ENCODE measurements at places on chromosomes 7 and 10.

GRCh38 chr10:6461961-6462360 lies 118.1 kb downstream of the PRKCQ start:
- no peak for DNase-seq

GRCh38 chr10:22784668-22785067 lies 70.3 kb upstream of the PIP4K2A start:
- DNase-seq: no peak

GRCh38 chr10:47190301-47190700 lies 109.7 kb upstream of the GDF10 start:
- no peak for DNase-seq

GRCh38 chr7:27641581-27642230 lies 21.0 kb downstream of the HIBADH start:
- no peak for DNase-seq

DNA sequence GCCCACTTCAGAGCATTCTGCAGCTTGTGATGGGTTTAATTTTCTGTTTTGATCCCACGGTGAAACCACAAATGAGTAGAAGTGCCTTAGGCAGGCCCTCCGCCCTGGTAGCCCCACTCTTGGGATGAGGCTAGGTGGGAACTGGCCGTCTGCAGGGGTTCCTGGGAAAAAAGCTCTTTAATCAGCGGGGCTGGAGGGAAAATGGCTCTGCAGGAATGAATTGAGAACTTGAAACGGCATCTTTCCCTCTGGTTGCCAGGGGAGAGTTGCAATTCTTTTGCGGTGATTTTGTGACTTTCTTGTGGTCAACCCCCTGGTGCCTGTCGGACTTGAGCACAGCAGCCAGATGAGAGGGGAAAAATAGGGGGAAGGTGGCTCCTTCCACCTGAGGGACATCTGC lies 32.7 kb downstream of the COL26A1 start:
- no peak for DNase-seq

GRCh38 chr7:37848297-37848696 lies at the start of gene NME8:
TSS of gene NME8 (plus strand) at chr7:37848597. CDS start at chr7:37850267, 1,670 bp downstream.
- no peak for DNase-seq

DNA sequence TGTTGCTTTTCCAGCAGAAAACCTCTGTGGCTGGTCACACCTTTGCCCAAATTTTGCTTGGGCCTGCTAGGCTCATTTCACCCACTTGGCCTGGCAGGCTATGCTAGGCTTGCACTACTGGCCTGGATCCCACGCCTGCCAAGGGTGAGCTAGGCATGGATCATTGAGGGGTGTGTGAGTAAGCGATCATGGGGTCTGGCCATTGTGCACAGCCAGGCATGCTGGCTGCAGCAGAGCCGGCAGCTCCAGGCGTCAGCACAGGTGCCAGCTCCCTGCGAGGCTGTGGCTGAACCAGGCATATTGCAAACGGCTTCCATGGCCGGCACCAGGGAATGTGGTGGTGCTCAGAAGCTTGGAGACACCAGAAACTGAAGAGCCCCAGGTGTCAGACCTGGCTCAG lies 19.2 kb downstream of the CFAP70 start:
- peak; percentile 71 for DNase-seq

DNA sequence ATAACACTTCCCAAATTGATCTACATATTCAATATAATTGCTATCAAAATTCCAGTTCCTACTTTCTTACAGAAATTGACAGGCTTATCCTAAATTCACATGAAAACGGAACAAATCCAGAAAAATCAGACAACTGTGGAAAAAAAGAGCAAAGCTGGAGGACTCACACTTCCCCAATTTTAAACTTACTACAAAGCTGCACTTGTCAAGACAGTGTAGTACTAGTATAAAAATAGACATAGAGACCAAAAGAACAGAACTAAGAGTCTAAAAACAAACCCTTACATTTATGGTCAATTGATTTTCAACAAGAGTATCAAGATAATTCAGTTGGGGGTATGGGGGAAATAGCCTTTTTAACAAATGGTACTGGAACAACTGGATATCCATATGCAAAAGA lies 27.5 kb downstream of the LMBR1 start:
- no peak for DNase-seq

GRCh38 chr7:20249376-20249775 lies 32.2 kb upstream of the MACC1 start:
- no peak for DNase-seq

DNA sequence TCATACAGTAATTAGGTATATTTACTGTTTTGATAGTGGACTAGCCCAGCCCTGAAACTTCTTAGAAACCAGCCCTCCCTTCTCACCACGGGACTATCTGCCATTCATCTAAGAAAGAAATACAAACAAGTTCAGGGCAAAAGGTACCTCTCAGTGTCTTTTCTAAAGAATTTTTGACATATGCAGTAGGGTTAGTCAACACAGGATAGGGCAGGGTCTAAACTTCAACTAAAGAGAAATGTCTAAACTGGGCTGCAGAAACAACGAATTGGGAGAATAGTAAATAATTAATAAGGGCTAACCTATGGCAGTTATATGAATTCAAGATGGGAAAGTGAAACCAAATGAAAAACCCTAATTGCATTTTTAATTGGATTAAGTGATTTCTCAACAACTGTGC lies 496.6 kb downstream of the INHBA start:
- DNase-seq: no peak

DNA sequence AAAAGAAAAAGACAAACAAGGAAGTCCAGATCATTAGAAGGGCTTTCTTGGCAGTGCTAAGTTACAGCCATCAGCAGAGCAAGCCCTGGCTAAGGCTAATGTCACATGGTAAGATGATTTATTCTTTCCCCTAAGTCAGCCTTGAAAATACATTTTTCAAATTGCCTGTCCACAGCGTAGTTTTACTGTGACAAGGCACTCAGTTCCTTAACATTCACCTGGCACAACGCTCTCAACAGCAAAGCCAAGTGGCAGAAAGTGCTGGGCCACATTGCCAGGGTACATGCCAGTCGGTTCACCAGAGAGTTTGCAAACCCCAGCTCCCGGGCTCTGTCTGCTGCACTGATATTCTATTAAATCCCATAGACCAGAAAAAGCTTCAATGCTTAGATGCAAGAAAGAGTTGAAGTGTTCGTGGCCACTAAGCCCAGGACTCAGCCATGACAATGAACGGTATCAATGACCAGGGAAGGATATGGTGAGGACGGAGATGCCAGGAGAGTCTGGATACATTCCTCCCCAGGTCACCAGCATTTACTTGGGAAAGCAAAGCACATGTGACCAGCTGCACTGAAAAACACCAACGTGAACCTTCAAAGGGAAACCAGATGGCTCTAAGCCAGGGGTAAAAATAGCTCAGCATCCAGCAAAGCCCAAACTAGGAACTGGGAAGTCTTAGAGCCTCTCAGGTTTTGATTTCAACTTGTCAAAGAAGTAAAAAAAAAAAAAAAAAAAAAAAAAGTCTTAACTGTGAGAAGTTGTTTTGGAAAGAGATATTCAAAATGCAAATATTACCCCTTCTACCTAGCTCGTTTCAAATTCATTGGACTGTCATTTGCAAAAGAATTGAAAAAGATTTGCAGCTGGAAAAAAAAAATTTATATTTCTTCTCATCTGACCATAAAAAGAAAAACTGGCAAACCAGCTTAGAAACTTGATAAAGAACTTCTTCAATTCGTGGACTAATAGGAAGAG lies 23.9 kb upstream of the MPP7 start:
- no peak for DNase-seq

DNA sequence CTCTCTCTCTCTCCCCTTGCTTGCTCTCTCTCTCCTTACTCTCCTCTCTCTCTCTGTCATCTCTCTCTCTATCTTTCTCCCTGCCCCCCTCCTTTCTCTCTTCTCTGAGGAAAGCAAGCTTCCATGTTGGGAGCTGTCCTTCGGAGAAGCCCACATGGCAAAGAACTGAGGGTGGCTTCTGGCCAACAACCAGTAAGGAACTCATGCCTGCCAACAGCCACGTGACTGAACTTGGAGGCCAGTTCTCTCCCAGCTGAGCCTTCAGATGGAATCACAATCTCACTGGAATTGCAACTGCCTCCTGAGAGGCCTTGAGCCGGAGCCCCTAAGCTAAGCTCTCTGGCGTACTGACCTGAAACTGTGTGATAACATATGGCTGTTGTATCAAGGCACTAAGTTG lies 12.0 kb upstream of the DHTKD1 start:
- DNase-seq: no peak

DNA sequence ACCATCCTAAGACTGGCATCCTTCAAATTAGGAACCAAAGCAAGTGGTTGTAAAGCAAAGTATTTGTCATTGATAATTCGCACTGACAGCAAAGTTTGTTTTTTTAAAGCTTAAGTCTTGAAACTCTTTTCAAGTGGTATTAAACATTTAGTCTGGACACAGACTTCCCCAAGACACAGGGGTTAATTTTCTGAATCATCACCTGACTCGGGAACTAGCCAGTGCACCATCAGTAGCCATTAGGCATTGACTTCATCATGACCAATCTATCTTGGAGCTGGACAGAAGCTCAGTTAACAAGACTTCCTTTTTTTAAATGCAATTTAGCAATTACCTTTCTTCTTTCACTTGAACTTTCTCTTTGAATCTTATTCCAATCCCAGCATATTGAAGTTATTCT lies 210.6 kb downstream of the ZNF365 start:
- DNase-seq: no peak

DNA sequence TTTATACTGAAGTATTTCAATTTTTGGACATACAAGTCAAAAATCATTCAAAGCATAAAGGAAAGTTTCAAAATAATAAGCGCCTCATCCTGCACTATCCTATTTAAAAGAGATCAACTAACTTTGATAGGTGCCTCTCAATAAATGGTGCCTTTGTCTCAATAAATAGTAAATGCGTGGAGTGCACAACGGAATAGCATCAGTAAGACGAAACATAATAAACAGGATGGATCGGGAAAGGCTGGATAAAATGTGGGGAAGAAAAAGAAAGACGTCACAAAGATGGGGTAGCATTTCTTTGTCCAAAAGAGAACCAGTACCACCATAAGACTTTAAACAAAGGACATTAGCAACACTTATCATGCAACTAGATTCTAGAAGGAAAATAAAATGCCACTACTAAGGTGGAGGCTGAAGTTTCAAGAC lies 571 bp upstream of the PRKAR2B start:
- DNase-seq: no peak

DNA sequence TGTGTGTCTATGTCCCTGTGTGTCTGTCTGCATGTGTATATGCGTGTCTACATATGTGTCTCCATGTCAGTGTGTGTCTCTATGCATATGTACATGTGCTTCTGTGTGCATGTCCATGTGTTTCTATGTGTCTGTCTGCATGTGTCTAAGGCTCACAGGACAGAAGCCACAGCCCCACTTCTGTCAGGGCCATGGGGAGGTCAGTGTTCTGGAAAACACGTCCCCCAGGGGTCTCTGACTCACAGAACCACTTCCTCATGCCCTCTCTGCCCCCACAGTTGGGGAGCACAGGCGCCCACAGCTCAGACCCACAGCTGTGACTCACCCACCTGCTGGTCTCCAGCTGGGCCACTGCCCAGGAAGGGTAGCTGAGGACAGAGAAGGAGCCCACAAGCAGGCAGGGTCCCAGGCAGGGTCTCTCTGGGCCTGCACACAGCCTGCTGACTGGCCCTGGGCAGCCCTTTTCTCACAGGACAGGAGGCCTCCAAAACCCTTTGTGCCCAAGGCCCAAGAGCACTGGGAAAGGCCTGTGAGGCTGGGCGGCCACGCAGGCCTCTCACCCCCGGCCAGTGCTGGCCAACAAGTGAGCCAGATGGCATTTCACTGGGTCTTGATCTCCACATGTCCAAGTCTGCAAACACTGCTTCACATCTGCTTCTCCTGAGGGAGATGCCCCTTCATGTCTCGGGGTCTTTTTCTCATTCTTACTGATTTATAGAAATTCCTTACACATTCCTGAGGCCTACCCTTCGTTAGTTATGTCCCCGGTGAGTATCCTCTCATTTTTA lies 102.9 kb upstream of the FAM20C start:
- no peak for DNase-seq

GRCh38 chr10:49605216-49605938 lies 4.7 kb upstream of the SLC18A3 start:
- DNase-seq: no peak

- no peak for DNase-seq
Measured at GRCh38 chr10:130244031-130244927, 108.1 kb downstream of the GLRX3 start.

- no peak for DNase-seq
Measured at GRCh38 chr10:34646331-34646730, 168.8 kb downstream of the PARD3 start.

GRCh38 chr7:155292680-155293226 lies 4.9 kb upstream of the INSIG1 start:
- DNase-seq: no peak

DNA sequence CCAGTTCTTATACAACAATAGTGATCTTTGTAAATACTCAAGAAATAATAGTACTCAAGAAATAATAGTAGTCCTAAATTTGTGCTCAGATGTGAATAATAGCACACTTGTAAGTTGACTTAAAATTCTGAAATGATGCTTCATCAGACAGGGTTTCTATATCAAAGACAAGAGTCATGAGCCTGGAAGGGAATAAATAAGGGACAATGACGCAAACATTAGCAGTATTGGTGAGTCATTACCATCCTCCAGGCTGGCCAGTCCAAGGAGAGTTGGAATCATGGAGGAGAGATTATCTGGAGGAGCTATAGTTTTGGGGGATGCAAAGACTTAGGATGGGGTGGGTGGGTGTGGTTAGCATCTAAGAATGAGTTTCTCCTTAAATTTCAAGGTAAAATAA lies 6.1 kb upstream of the SH3PXD2A start:
- DNase-seq: no peak

DNA sequence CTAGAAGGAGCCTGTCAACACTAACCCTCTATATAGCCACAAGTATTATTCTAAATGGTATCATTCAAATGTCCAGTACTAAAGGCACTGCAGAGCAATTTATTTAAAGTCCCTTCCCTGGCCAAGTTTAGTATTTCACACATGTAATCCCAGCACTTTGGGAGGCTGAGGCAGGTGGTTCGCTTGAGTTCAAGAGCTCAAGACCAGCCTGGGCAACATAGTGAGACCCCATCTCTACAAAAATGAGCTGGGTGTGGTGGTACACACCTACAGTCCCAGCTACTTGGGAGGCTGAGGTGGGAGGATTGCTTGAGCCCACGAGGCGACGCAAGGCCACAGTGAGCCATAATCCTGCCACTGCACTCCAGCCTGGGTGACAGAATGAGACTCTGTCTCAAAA lies 3.6 kb downstream of the GNA12 start:
- DNase-seq: no peak

GRCh38 chr7:48938539-48939295 lies 14.4 kb downstream of the CDC14C start:
- DNase-seq: no peak

- no peak for DNase-seq
Measured at GRCh38 chr7:94970085-94970576, 62.7 kb downstream of the PPP1R9A start.

DNA sequence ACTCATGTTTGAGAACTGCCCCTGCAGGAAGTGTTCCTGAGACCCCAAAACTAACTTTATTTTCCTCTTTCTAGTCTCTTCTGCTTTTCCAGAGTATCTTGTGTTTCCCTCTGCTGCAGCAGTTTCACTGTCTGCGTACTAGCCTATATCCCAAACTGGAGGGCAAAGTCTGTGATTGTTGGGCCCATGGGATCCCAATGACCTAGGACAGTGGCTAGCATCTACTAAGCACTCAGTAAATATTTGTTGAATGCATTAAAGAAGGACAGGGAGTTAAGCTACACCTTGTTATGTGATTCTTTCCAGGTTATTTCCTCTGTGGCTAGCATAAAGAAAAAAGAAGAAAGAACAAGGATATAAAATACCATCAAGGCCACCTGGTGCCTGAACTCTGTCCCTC lies 210.6 kb upstream of the PHYHIPL start:
- no peak for DNase-seq

Data from substantia nigra (tissue), 51 donors.